ENCODE measurements at places on chromosomes 12 and 14.
A peak's percentile ranks its signal among the peaks of the same experiment; 100 is the strongest.

DNA sequence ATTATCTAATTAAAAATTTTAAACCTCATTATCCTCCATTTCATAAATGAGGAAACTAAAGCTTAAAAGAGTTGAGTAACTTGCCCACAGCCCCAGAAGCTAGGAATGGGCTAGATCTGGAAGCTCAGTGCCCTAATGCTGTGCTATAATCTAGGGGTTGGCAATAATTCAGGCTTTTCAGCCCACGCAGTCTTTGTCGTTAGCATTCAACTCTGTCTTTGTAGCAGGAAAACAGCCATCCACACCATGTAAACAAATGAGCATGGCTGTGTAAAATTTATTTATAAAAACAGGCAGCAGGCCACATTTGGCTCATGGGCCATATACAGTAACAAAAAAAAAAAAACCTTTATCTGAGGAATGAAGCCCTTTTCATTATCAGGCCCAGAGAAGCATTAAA, 92.4 kb upstream of the OVCH1 start:
- DNase-seq = no peak

DNA sequence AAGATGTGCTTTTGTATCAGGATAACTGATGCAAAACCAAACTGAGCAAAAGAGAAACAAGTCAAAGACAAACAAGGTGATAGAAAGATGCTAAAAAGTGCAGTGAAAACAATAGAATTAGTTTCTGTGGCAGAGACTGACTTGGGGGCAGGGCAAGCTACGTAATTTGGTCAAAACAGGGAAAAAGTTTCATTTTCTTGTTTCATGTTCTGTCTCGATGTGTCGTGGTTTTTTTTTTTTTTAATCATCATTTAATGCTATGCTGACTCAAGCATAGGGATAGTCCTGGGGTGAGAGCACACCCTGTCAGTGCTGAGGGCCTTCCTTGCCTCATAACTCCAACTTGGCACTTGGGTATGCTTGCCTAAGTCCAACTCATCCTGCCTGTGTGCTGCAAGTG, 144.1 kb upstream of the PTPRQ start:
- DNase-seq = no peak

GRCh38 chr12:104384141-104384880, 72.4 kb upstream of the CHST11 start:
- DNase-seq = no peak

- DNase-seq = no peak
These were observed 45.3 kb downstream of the BCL11B start for GRCh38 chr14:99226687-99227086.

- no peak for DNase-seq
These were observed 12.6 kb downstream of the NOPCHAP1 start for GRCh38 chr12:104998423-104999346.

DNA sequence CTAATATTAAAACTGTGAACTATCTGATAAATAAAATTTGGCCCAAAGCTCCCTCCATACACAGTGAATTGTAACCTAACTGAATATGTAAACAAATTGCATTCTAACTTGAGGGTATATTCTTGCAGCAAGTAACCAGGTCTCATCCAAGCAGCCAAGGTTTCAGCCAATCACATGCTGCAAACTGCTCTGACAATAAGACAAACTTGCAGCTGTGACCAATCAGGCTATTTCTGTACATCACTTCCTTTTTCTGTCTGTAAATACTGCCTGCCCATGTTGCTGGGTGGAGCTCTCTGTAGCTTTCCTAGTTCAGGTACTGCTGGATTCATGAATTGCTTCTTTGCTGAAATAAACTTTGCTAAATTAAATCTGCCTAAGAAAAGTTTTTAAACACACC, 499.0 kb downstream of the GALC start:
- DNase-seq = no peak

DNA sequence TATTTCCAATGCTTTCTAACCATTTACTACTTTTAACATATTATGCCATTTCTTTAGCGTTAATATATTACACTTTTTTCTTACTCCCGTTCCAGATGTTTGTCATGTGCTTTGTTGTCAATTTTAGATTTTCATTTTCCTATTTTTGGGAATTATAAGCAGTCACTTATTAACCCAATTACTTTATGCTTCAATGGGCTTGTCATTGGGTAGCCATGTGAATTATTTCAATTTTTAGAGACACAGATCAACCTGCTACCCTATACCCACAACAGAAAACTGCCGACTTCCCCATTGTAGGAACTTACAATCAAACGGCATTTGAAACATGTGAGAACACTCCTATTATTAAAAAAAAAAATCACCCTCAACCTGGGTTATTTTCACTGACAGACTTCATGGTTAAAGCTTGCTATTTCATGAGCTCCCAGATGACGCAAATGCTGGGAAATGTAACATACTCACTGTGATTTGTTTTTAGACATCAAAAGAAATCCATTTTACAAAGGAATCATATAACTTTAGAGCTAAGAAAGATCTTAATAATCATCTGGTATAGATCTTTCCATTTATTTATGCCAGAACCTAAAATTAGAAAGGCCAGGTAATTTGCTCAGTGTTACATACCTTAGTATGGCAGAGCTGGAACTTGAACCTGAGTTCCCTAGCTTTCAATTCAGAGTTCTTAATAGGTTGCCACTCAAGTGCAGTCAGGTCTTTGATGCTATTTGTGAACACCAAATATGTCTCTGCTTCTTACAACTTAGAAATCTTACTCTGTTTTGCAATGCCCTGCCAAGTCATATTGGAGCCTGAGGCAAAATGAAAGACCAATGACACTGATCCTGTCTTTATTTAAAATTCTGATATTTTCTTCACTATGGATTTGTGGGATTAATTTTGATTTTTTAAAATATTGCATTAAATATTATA, 340.4 kb downstream of the RAD51B start:
- DNase-seq = no peak

- DNase-seq = no peak
These were observed 589 bp downstream of the ATF1 start for GRCh38 chr12:50764286-50765094.

DNA sequence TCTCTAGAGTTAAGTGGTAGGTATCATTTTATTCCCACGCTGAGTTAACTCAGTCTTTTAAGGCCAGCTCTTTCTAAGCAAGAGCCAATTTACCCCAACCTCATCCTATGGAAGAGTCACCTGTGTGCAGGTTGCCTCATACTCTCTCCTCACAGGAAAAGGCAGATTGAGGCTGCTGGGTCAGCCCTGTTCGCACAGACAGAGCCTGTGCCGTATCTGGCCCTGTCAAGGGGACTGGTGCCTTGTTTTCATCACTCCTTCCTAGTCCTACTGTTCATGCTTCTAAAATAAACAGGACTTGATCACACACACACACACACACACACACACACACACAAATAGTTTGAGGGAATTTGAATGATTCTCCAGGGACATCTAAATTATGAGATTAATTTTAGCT, 285.0 kb downstream of the SLC6A15 start:
- no peak for DNase-seq

GRCh38 chr12:114164351-114164750, 198.2 kb upstream of the RBM19 start:
- DNase-seq = no peak

DNA sequence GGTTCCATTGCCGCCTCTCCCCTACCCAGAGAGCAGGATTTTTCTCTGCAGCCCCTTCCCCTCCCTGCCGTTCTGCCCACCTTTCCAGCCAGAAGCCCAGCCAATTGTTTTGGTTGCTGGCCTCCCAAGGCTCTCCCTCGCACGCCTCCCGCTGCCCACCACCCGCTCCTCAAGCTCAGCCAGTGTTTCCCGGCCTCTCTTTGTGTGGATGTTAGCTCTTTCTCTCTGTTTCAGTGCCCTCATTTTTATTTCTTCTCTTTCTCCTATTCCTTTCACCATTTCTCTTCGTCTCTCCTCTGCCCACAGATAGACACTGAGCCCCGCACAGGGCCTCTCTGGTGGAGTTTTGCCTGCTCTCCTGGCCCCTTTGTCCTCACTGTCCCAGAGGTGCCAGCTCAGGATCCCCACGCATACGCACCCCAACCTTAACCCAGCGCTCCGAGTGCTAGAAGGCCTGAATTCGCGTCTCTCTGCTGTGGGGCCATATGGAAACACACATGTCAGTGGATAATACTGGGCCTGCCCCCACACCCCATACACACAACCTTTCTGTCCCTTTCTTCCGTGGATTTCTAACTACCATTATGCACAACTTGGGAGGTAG, 54.9 kb downstream of the SMUG1 start:
- DNase-seq = no peak

GRCh38 chr14:73576391-73576790, 7.4 kb downstream of the ACOT2 start:
- DNase-seq = no peak

GRCh38 chr12:44193281-44193680, 357.4 kb downstream of the TMEM117 start:
- no peak for DNase-seq

DNA sequence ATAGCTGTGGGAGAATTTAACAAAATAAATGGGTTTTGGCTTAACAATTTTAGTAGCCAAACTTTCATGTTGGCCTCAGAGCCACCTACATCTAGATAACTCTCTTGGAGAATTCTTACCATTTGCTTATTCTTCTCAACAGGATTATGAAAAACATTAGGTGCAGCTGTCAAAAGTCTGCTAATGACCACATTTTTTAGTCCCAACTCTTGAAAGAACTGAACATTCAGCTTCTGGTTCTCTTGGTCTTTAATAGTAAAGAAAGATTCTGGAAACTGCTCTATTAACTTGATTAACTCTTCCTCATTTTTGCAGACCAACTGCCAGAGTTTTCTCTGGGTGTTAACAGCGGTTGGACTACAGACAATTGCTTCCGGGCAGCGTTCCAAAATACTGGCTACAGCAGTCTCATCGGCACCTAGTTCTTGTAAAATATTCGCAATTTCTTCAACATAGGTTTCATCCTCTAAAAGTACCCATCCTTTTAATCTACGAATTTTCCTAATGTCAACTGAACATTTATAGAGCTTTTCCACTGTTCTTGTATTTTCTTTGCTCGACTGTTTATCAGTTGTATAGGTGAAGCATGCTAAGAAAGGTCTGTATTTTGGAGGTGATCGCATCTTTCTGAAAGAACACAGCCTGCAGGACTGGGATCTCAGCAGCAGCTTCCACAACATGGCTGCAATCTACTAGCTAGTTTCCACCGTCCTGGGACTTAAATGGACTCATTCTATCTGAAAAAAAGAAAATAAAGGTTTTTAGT, 8.7 kb downstream of the MTERF2 start:
- no peak for DNase-seq

GRCh38 chr12:131049549-131050339, 96.0 kb downstream of the ADGRD1 start:
- no peak for DNase-seq

- DNase-seq = peak; percentile 74
These were observed 141.9 kb downstream of the CRADD start for GRCh38 chr12:93819050-93819491.

- no peak for DNase-seq
These were observed 83.6 kb downstream of the CCDC92 start for GRCh38 chr12:123888989-123889388.

GRCh38 chr14:60233251-60233650, 15.8 kb upstream of the PPM1A start:
- DNase-seq = no peak

DNA sequence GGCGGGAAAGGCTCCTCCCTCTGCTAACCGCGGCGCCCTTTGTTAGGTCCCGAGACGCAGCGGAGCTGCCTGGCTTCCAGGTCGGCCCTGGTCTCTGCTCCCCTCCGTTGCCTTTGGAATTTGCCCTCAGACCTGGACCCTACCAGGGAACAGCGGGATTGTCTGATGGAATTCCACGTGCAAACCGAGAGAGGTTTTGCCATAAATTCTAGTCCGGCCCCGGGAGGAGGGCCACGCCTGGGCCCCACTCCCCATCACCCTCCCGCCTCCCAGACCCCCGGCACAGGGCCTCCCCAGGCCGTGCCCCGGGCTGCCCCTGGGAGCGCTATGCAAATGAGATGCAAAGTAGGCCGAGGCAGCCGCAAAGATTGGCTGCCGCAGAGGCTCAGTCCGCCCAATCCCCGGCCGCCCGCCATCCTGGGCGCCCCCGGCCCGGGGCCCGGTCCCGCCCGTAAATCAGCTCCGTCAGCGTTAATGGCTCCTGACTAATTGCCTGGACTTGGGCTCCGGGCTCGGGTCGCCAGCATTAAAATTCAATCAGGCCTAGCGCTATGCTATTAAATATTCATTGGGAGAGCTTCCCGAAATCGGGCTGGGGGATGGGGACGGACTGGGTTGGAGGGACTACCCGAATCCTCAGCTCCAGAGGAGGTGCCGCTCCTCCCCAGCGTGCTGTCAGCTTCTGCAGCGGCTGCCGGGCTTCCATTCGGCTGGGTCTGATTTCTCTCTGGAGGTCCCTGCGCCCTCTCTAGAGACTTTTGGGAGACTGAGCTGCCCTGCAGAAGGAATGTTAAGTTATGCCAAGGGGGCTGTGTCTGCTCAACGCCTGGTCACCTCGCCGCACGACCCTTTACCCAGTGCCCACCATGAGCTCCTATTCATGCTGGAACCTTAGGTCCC, 15.7 kb upstream of the FIGNL2 start:
- DNase-seq = no peak

DNA sequence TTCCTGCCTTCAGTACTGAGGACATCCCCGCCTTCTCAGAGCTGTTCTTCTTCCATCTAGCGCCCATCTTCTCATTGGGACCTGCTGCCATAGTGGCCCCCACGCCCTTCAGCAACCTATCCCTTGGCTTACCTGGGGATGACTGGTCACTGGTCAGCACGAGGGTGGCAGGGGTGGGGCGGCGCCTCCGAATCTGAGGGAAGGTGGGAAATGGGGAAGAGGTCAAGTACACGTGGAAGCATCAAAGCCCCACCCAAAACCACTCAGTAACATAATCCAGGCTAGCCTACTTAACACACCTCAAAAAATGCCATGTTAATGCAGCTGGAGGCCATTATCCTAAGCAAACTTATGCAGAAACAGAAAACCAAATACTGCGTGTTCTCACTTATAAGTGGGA, 4.3 kb downstream of the PPP1R1A start:
- DNase-seq = no peak

GRCh38 chr12:39626033-39626814, 6.6 kb upstream of the ABCD2 start:
- DNase-seq = no peak

DNA sequence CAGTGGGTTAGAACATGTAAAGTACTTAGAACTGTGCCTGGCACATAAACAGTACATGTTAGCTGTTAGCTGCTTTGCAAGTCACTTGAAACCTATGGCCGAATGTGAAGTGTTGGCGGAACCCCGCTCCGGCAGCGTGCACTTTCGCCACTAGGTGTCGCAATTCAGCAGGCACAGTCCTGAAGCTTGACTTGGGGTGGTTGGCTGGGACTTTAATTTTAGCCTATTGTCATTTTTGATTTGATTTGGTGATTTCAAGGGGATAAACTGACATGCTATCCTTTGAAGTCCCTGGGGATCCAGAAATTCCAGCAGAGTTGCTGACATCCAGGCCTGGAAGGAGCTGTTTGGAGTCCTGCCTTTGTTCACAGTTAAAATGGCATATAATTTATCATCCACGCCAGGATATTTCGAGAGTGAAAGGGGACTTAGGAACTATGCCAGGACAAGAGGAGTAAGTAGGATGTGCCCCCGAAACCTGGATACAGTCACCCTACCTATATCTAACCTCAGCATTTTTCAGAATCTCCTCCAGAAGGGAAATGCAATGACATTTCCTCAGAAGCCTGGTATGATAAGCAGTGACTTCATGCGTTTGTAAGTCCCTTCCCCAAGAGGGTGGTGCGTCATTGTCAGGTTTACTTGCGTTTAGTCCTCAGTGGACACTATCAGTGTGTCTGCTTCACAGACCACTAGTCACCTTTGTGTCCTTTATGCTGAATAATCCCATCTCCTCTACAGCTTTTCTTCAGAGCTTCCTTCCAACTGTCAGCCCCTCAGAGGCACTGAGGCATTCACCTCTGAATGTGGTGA, 3.5 kb upstream of the TSPAN9 start:
- peak; percentile 57 for DNase-seq

GRCh38 chr14:36498938-36499337, 21.1 kb downstream of the NKX2-1 start:
- DNase-seq = no peak
